ENCODE measurements at places on chromosomes 2 and 18.
A peak's percentile ranks its signal among the peaks of the same experiment; 100 is the strongest.

DNA sequence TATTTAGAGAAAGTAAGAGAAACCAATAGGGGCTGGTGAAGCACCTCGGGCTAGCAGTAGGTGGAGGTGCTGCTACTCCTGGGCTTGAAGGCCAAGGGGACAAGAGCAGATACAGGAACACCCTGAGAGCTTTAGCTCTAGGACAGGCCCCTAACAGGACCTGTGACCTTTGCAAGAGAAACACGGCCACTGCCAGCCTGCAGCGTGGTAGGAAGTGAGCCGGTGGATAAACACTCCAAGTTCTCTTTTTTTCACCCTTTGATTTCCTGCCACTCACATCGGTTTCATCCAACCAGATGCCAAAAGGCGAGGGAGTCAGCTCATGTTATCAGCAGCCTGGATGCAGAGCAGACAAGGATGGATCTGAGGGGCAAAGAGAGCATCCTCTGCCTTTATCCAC lies 66.8 kb upstream of the SPRED2 start:
- DNase-seq, result no peak

DNA sequence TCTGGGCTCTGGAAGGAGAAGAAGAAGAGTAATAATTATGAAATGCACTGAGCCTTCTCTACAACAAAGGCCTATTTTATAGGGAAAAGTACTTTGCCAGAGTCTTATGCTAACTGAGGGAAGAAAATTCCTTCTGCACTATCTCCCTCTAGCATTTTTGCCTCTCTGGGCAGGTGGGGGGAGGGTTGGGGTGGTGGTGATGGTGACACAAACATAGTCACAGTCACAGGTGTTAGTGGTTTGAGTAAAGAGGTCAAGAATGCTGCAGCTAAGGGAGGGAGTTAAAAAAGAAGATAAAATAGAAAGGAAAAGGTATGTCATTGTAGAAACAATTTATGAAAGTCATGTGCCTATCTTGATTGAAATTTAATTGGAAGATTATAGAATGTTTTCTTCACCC lies 140.8 kb upstream of the COL3A1 start:
- no peak for DNase-seq

- no peak for DNase-seq
These were observed 88.7 kb upstream of the CXCR4 start for GRCh38 chr2:136206613-136207012.

DNA sequence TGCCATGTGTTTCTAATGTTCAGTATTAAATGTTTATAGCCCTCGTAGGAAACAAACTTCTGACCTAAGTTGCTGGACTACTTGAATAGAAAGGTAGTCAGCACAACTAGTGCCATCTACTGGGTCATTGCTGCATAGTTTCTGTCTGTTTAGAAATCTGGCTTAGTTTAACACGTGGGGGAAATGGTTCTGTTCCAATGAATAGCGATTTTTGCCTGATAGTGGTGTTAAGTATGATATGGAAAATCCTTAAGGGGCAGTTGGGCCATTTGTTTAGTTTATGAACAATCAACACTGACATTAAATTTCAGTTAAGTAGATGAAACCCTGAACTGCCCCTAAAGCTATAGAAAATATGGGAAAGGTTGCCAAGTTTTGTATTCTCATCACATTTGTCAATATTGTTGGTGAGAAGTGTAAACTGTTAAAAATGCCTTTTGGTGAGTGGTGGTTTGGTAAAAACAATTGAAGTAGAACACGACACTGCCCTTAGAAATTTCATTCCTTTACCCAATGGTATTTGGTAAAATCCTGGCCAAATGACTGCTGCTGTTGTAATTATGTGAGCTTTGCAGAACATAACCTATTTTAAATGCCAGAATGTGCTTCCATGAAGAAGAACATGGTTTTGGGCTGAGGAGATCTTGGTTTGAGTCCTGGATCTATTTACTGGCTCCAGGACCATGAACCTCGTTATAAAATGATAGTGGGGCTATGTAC lies 13.2 kb downstream of the NABP1 start:
- DNase-seq, result peak; percentile 65

DNA sequence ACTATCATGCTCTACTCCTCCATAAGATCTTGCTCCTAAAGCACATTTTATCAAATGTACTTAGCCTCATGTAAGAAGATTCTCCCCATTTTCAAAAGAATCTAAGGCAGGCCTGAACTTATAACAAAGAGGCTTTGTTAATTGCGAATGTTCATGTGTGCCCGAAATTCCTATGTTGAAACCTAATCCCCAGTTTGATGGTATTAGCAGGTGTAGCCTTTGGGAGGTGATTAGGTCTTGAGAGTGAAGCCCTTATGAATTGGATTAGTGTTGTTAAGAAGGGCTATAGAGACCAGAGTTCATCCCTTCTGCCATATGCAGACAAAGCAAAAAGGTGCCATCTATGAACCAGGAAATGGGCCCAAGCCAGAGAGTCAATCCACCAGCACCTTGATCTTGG lies 234.5 kb downstream of the PAX3 start:
- no peak for DNase-seq

GRCh38 chr2:95296880-95297487 lies at the start of gene KCNIP3:
TSS of gene KCNIP3 (plus strand) at chr2:95297347. CDS start at chr2:95297439, 92 bp downstream.
- DNase-seq, result peak; percentile 73

DNA sequence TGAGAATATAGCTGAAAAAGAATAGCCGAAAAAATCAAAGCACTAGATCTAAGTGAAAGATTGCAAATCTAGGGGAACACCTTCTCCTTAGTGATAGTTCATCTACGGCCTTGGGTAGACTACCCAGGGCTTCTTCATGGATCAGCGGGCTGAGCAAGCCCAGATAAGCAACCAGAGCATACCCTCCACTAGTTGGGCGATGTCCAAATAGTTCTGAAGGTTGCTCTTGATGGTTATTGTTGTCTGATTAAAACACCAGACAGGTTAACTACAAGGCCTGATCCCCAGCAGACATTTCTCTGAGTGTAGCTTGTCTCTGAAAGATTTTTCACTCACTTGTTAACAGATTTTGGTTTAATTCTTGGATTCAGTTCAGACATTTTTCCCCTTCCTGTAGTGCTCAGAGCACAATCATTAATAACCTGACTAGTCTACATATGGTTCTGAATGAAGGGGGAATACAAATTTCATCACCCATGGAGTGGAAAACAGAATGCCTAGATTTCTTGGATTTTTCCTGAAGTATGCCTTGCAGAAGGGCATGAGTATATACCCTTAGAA lies 99.6 kb downstream of the BABAM2 start:
- DNase-seq, result no peak

DNA sequence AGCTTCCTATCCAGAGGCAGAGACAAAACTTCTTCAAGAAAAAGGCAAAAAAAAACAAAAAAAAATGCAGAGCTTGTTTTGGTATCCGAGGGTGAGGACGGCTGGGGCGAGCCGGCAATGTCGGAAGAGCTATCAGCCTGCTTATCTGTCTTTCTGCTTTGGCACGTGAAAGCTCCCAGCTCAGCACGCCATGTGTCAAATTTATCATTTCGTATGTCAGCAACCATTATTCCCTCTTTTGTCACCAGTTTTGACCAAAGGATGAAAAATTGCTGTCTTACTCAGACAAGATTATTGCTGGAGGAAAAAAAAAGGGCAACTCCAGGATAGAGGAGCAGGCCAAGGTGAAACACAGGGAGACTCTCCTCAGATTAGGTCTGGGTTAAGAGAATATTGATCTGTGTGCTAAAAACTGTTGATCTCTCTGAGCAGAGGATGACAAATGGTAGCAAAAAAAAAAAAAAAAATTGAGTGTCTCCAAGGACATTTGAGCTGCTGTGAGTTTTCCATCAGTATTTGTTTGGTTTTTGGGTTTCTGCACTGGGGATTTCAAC lies 532.0 kb upstream of the POU3F3 start:
- DNase-seq, result no peak

GRCh38 chr2:64086347-64087082 lies 57.7 kb downstream of the PELI1 start:
- DNase-seq, result no peak

DNA sequence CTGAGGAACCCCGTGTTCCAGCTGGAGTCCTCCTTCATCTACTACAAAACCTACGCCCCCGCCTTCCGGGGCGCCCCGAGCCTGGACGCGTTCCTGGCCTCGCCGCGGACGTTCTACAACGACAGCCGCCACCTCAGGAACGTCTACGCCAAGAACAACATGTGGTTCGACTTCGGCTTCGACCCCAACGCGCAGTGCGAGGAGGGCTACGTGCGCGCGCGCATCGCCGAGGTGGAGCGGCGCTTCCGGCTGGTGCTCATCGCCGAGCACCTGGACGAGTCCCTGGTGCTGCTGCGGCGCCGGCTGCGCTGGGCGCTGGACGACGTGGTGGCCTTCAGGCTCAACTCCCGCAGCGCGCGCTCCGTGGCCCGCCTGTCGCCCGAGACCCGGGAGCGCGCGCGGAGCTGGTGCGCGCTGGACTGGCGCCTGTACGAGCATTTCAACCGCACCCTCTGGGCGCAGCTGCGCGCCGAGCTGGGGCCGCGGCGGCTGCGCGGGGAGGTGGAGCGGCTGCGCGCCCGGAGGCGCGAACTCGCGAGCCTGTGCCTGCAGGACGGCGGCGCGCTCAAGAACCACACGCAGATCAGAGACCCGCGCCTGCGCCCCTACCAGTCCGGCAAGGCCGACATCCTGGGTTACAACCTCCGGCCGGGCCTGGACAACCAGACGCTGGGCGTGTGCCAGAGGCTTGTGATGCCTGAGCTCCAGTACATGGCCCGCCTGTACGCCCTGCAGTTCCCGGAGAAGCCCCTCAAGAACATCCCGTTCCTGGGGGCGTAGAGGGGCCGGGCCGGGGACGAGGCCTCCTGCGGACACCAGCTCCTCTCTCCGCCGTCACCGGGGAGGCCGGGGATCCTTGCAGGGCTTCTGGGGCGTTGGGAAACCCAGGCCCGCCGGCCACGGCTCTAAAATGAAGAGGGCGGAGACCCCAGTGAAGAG lies 5.3 kb upstream of the NEU4 start:
- peak; percentile 80 for DNase-seq

GRCh38 chr18:43046322-43046721 lies 69.2 kb downstream of the RIT2 start:
- DNase-seq, result no peak

DNA sequence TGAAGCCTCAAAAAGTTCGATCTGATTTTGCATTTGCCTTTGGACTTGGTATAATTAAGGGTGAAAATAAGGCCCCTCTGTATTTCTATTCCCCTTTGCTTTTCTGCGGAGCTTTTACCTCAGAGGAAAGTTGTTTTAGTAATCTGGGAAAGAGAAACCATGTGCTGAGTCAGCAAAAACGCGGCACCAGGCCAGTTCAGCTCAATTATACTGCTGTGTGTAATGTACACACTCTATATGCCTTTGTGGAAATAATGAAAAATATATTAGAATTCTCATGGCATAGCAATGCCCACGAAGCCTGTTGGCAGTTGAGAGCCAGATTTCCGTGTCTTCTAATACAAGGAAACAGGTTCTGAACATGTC lies 161.9 kb upstream of the SIX2 start:
- no peak for DNase-seq
